Peyer's patch (tissue), 4 donors: ENCODE measurements at places on chromosomes 1 and 21.

DNA sequence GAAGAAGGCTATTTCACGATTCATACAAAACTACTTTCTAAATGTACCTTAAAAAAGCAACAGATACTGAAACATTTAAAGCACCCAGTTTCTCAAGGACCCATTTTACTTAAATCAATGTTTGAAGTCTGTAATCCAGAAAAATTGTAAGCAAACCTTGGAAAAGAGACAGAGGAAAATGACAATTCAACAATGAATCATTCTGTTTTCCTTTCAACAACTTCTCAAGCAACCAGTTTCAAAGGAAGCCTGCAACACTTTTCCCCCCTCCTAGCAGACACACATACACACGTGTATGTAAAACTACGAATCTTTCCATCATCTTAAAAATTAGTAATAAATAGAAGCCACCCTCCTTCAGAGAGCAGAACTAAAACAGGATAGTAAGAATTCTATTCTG is 1.2 kb downstream of the RERE start:
- DNase-seq = no peak

- DNase-seq = peak; percentile 81
These were observed 25.6 kb upstream of the NFIA start for GRCh38 chr1:61056573-61057439.

- DNase-seq = no peak
These were observed 10.2 kb downstream of the UBIAD1 start for GRCh38 chr1:11283151-11283550.

DNA sequence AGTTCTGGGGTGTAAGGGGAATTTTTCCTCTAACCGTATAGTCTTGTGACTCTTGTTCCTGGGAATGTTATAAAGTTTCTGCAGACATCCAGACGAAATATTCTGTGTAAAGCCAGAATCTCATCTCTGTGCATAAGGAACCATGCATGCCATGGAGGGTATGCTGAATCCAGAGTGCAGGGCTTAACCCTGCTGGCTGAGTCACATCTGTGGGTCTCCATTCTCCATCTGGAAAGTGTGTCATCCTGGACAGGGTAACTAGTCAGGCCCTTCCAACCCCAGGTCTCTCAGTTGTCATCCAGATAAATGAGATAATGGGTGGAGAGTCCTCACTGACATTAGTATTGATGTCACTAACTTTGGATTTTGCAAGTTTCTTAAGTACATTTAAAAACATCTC is 48.8 kb downstream of the ATP5PO start:
- DNase-seq = no peak

DNA sequence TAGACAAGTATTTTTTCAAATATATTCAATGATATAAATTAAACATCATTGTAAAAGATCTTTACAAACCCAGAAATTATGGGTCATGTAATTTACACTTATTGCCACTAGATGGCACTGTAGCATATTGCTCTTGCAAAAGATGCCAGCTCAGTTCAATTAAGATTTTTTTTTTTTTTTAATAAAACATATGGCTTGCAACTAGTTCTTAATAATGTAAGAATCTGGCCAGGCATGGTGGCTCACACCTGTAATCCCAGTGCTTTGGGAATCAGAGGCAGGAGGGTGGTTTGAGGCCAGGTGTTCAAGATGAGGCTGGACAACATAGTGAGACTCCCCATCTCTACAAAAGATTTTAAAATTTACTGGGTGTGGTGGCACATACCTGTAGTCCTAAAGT is 49.4 kb upstream of the DESI2 start:
- DNase-seq = no peak

GRCh38 chr1:53653200-53653575 is 85.8 kb downstream of the GLIS1 start:
- DNase-seq = no peak

- no peak for DNase-seq
These were observed 584.8 kb downstream of the PLA2G4A start for GRCh38 chr1:187413405-187414169.

- no peak for DNase-seq
These were observed 26.8 kb downstream of the PPP2R5A start for GRCh38 chr1:212311836-212312497.

GRCh38 chr1:2129256-2129943 is 65.2 kb downstream of the FAAP20 start:
- no peak for DNase-seq

DNA sequence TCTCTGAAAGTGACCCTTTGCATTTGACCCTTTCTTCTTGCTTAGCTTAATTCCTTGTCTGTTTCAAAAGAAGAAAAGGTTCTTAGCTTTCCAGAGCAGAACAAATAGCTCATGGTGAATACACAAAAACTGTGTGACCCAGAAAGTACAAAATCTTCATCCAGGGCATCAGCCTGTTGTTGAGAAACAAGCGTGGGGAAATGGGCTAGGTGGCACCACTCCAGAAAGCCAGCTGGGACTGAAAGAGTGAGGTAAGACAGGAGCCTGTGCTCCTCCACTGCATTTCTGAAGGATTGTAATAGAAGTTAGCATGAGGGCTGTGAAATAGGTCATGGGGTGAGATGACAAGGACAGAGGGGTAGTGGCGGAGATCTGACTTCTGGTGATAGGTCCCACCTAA is 45.8 kb downstream of the CYP2J2 start:
- no peak for DNase-seq

DNA sequence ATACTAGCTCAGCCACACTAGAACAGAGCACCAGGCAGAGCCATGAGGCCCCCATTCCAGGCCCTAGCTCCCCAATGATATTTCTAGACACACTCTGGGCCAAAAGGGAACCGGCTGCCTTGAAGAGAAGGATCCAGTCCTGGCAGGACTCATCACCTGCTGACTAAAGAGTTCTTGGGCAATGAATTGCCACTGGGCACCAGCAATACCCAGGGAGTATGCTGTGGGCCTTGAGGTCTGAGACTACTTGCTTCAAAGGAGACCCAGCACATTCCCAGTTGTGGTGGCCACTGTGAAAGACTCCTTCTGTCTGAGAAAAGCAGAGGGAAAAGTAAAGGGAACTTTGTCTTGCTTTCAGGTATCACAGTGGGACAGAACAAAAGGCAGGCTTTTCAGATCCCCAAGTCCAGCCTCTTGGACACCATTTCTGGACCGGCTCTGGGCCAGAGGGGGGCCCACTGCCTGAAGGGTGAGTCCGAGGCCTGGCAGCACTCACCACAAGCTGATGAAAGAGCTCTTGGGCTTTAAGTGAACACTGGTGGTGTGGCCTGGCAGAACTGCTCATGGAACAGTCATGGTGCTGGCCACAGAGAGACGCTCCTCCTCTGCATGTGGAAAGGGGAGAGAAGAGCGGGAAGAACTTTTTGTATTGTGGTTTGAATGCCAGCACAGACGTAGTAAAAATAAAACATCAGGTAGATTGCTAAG is 72.5 kb downstream of the CDC42BPA start:
- no peak for DNase-seq

DNA sequence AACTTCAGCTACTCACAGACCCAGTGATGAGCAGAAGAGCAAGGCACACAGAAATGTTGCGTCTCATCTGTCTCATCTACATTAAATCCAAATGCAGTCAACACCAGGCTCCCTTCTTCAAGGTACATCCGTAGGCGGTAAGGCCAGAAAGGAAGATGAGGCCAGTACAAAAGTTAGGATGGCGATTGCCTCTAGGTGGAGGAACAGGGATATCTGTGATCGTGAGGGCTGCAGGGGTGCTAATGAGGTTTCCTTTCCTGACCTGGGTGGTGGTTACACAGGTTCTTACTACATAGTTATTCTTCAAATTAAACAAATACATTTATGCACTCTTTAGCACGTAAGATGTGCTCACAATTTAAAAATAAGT is 1.4 kb upstream of the MYBPH start:
- DNase-seq = peak; percentile 9

GRCh38 chr21:17848228-17848627 is 29.1 kb upstream of the C21orf91 start:
- DNase-seq = no peak

- DNase-seq = no peak
These were observed 14.2 kb downstream of the WASF2 start for GRCh38 chr1:27475720-27476119.

GRCh38 chr21:27369978-27370571 is 403.2 kb upstream of the ADAMTS5 start:
- no peak for DNase-seq

GRCh38 chr1:34143975-34144374 is 21.1 kb downstream of the CSMD2 start:
- DNase-seq = no peak

GRCh38 chr1:114033961-114034360 is 54.7 kb downstream of the OLFML3 start:
- DNase-seq = no peak
